ENCODE measurements at places on chromosomes 1 and 21.

- peak; percentile 15 for DNase-seq
These were observed 40.1 kb upstream of the SLC5A9 start for GRCh38 chr1:48182439-48182838.

GRCh38 chr1:223290397-223290796, 73.6 kb downstream of the SUSD4 start:
- DNase-seq: no peak

GRCh38 chr1:232018231-232019025, 391.8 kb downstream of the DISC1 start:
- no peak for DNase-seq

- no peak for DNase-seq
These were observed 16.1 kb downstream of the UTP11 start for GRCh38 chr1:38028671-38029070.

- no peak for DNase-seq
These were observed 92.6 kb downstream of the PCBP3 start for GRCh38 chr21:45736042-45736689.
